Gastroesophageal sphincter (tissue), 4 donors: ENCODE measurements at places on chromosomes 3 and 15.

GRCh38 chr3:184155644-184156521, 706 bp downstream of the DVL3 start:
- peak; percentile 16 for ATAC-seq

- no peak for ATAC-seq
Observed at GRCh38 chr15:92044203-92044909, 190.8 kb downstream of the SLCO3A1 start.

DNA sequence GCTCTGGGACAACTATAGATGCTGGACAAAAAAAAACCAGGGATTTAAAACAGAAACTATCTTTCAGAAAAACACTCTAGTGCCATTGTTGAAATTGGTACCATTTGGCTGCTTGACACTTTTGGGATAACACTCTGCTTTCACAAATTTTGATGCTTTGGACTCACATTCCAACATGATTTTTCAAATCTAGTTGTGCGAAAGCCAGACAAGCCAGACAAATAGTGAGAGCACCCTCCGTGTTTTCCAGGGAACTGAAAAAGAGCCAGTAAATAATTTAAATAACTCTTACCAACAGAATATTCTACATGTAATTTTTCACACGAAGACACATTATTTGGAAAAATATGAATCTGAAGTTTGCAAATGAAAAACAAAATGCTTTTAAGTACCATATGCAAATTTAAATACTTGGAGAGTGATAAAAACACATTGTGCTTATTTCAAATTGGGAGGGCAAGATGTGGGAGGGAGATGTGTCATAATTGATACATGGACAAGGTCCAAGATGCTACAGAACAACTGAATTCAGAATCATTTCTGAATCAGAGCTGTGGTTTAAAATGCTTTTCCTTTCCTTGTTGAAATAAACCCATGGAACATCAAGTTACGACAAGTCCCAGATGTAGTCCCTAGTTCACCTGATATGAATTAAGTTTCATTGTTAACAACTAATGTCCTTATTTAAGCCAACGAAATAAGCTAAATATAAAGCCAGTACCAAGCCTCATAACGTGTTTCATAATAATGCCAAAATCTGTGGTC, 144.2 kb upstream of the SOX2 start:
- no peak for ATAC-seq

DNA sequence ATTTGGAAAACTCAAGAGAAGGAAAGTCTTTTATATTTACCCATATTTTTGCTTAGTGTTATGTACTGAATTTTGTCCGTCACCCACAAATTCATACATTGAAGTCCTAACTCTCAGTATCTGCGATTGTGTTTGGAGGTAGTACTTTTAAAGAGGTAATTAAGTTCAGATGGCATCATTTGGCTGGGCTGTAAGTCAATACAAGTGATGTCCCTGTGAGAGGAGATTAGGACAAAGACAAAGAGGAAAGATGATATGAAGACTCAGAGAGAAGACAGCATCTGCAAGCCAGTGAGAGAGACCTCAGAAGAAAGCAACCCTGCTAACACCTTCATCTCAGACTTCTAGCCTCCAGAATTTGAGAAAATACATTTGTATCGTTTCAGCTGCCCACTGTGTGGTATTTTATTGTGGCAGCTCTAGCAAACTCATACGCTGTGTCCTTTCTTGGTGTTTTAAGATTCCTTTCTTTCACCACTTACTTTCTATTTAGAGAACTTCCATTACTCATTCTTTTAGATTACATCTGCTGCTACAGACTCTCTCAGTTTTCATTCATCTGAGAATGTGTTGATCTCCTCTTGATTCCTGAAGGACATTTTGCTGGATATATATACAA, 17.0 kb downstream of the LRCH3 start:
- no peak for ATAC-seq

DNA sequence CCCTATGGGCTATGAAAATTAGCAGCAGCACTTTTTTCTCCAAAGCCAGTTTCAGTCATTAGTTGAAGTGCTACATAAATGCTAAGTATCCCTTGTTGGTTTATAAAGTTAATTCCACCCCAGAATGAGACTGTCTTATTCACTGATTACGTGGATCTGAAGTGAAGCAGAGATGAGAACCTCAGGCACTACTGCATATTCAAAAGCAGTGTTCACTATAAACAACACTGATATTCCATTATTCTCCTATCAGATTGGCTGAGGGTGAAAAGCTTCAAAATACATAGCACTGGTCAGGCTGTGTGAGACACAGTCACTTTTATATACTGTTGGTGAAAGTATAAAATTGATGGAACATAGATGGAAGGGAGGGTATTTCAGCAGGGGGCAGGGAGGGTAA, 395.7 kb upstream of the RARB start:
- ATAC-seq = no peak

DNA sequence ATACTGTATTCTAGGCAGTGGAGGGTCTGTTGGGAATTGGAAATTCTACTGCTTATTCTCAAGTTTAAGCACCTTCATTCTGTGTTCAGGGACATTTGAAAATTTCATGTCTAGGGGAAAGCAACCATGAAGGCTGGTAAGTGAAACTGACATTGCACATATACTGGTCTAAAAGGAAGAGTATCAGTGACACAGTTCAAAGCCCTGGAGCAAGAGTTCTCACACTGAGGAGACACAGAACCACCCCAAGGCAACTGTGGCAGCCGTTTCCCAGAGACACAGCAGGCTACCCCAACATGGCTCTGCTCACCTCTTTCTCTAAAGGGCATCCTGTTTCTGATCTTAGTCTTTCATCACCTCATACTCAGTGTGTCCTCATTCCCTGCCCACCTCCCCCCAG, 67.5 kb downstream of the KCNMB2 start:
- no peak for ATAC-seq

DNA sequence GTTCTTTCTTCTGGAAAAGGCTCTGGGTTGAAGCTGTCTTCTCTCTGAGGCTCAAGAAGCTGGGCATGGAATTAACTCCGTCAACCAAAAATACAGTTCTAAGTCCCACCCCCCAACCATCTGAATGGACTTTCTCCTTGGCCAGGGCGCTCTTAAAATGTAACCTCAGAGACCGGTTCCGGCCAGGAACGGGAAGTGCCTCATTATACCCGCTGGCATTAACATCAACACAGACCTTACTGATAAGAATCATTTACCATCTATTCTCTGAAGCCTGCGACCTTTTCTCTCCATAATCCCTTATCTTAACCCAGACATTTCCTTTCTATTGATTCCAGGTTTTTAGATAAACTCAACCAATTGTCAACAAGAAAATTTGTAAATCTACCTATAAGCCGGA, 64.7 kb downstream of the ATP1B3 start:
- no peak for ATAC-seq

- ATAC-seq = no peak
Observed at GRCh38 chr3:46146021-46146420, 62.1 kb downstream of the CCR1 start.

DNA sequence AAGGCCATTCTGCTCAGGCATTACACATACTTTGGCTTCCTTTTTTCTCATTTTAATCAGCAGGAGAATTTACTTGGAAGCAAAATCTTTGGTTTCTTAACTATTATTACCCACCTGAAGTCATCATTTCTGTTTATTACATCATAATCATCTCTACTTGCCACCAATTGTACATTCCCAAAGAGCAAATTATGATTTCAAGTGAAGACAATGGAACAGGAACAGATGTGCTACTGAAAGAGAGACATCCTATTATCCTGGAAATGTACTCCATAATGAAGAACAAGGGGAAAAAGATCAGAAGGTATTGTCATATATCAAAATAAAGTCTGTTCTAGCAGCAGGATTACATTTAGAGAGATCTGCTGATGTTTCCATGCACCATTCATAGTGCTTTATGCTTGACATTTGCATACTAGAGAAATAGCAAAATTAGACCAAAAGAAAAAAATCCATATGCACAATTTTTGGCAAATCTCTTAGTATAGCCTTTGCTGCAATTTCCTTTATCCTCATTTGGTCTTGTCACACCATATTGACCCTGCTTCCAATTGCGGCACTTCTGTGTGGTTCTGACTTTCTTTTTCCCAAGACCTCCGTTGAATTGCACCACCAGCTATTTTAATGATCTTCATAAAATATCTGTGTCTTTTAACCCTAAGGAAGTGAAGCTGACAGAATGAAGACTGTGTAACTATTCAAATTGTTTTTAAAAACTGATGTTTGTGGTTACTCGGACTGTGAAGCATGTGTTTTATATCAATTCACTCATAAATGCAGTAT, 683.8 kb downstream of the ZNF385D start:
- no peak for ATAC-seq

DNA sequence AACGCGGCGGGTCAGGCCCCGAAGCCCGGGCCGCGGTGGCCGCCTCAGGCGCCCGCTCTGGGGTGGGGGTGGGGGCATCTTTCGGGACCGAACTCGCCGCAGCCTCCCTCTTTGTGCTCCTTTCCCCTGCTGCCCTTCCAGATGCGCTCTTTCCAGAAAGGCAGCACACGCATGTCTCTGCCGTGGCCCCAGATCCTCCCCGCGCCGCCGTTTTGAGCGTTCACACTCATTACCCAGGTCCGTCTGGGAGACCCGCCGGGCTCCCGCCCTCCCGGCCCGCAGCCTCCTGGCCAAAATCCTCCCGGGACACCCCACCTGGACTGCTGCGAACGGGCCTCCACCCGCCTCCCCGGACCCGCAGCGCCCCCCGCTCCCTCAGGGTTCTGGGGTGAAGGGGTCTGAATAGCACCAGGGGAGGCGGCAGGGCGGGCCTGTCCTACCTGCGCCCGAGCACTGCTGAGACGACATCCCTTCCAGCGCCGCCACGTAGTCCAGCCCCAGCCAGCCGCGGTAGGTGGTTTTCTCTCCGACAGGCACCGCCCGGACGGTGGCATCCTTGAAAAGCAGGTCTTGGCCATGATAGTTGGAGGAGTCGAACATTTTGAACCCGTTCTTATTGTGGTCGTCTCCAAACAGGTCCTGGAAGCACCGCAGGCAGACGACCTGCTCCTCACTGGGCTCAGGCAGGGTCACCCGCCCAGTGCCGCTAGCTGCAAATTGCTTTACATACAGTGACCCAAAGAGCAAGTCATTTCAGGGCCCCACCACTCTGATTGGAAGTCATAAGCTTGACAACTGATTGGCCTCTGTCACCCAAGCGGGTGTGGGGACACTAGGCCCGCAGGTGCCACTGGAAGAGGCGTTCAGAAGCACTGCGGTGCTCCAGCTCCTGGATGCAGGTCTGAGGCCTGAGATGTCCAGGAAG, 25.9 kb downstream of the MELTF start:
- no peak for ATAC-seq

- peak; percentile 38 for ATAC-seq
Observed at GRCh38 chr15:57550640-57551039, 41.1 kb upstream of the MYZAP start.

GRCh38 chr15:73338058-73338457, 30.7 kb downstream of the HCN4 start:
- ATAC-seq = no peak

- no peak for ATAC-seq
Observed at GRCh38 chr3:114451561-114452018, 157.8 kb downstream of the TIGIT start.

DNA sequence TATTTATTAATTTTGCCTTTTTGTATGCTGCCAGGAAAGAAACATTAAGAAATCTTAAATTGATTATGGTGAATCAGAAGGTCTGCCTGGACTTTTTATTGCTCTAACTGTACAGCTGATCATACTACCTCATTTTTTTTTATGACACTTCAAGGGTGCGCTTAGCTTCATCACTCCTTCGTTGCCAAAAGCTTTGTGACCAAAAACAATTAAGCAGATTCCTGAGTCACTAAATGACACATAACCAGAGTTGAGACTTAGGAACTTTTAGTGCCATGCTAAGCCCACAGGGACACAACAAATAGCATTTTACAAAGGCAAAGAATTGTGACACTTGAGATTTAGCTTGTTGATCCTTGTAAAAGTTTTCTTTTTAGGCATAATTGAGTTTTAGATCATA, 4.9 kb downstream of the ADIPOQ start:
- ATAC-seq = no peak

DNA sequence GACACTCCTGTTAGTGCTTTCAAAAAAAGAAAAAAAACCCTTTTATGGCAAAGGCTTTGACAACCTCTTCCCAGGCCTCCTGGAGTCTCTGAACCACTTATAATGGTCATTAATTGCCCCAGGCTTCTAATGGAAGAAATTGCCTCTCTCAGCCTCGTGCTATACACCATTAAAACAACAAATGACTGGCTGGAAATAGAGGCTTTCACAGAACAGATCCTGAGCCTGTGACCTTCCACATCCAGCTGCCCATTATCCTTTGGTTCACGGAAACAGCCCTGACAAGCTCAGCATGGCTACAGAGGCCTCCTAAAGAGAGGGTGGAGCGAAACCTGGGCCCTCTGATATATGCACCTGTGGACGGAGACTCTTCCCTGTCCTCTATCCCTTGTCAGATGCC, 26.8 kb upstream of the MKRN3 start:
- ATAC-seq = no peak

- peak; percentile 72 for ATAC-seq
Observed at GRCh38 chr3:9778143-9779074, 8.7 kb upstream of the CAMK1 start.

GRCh38 chr15:98648654-98649471, 524 bp downstream of the IGF1R start:
- ATAC-seq = peak; percentile 17

GRCh38 chr3:140748903-140749302, 71.0 kb downstream of the TRIM42 start:
- ATAC-seq = no peak
